ENCODE measurements at places on chromosomes 5 and 9.

- DNase-seq, result peak; percentile 57
Measured at GRCh38 chr5:111280282-111280951, 56.2 kb downstream of the CAMK4 start.

DNA sequence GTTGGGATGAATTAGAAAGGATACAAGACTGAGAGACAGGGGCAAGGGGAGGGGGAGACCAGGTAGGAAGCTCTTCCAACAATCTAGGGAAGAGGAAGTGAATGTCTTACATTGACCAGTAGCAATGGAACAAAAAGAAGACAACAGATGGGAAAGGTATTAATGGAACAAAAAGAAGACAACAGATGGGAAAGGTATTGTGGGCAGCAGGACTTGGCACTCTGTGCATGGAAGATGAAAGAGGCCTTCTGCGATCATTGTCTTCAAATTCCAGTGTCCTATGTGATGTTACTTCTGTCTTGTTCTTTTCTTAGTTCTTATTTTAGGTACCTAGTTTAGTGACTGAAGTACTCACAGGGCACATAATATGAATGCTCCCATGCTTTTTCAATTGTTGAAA lies 161.8 kb downstream of the PALM2AKAP2 start:
- DNase-seq, result no peak

DNA sequence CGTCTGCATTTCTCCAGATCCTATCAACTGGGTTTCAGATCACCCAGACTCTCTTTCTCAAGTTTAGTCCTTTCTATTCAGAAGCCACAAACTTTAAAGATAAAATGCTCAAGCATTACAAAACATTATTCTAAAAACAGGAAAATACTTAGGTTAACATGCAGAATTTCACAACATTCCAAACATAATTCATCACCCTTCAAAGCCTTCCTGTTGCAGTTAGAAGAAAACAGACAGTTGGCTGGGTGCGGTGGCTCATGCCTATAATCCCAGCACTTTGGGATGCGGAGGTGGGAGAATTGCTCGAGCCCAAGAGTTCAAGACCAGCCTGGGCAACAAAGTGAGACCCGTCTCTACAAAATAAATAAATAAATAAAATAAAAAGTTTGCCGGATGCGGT lies 7.7 kb upstream of the OCLN start:
- no peak for DNase-seq

- DNase-seq, result peak; percentile 35
Measured at GRCh38 chr5:170819824-170820223, 36.3 kb downstream of the GABRP start.

GRCh38 chr9:76725011-76725546 lies 39.2 kb upstream of the PCA3 start:
- no peak for DNase-seq

Data from NCI-H446 (cell line).